Fibroblast of upper back skin (primary cell): ENCODE measurements at places on chromosomes 2 and 18.

GRCh38 chr2:112959109-112959812, 18.5 kb upstream of the IL36G start:
- DNase-seq: no peak

DNA sequence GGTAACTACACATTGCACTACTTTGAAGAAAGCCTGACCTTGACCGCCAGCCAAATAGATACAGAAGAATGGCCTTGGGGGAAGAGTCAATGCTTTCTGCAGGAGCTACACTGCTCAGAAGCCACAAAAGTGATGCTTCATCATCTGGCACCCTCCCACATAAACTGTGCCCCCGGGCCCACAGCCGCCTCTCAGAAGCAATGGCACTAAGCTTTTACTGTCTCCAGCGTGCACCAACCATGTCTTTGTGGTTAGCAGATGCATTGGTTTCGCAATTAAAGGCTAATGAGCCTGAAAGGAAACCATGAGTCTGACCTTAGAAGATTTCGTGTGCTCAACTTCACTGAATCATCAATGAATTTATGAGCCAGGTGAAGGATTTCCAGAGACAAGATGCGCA, 209.4 kb upstream of the TRIB2 start:
- DNase-seq: peak; percentile 76

GRCh38 chr2:97739893-97740245, 26.5 kb downstream of the ZAP70 start:
- no peak for DNase-seq

GRCh38 chr2:173819852-173820251, 145.3 kb downstream of the SP3 start:
- no peak for DNase-seq

DNA sequence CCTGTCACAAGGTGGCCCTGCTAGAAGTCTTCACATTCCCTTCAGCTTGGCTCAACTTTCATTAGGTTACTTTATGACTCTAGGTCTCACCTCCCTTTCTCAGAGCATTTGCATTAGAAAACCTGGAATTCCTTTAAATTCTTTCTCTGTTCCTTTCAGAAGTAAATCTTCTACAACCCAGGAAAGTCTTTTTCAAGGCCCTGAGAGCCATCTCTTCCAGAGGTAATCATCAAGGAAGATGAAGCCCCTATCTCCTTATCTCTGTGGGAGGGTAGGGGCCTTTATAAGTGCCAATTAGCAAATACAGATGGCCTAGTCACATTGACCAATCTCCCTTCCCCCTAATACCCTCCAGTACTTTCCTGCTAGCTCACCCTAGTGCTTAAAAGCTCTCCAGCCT, 848.0 kb upstream of the FAM98A start:
- no peak for DNase-seq

GRCh38 chr2:20593072-20594034, 57.5 kb downstream of the HS1BP3 start:
- peak; percentile 58 for DNase-seq

DNA sequence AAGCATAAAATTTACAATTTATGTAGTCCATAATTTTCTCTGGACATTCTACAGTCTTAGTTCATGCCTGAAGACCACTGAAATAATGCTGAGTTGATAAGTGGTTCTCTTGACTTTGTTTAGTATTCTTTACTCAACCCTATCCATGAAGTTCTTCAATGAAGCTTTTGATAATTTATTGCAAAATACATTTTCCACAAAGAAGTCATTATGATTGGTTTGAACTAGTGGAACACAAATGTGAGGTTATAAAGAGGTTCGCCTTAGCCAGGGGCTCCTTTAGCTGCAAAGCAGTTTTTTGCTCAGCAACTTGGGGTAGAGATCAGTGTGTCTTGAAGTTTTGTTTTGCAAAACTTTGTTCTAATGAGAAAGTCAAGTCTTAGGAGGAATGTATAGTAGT, 5.9 kb downstream of the BCL2L11 start:
- no peak for DNase-seq

DNA sequence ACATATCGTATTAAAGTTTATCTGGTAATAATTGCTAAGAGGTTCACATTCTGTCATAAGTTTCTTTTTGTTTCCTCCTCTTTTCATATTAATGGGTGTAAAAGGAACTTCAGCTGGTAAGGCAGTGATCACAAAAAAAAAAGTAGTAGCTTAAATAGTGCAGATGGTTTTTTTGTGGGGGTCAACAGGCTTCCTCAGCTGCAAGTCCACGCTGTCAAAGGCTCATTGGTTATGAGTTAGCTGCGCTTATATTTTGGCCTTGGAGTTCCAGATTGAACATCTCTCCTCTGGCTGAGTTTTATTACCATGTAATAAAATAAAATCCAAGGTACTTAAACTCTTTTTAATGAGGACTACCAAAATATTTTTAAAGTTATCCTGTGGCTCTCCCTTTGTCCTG, 277.0 kb upstream of the ZEB2 start:
- no peak for DNase-seq

DNA sequence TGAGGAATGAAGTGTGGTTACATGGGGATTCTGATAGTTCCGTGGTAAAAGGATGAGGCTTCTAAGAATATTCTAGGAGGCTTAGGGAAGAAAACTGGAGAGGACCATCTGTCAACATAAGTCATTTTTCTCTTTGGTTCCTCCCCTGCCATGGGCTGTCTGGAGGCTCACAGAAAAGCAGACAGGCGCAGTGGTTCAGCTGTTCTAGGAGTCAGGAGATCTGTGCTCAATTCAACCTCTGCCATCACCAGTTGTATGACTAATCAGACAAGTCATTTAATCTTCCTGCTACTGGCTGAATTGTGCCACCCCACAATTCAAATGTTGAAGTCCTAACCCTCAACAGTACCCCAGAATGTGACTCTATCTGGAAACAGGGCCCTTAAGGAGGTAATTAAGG, 36.4 kb downstream of the ADAM17 start:
- peak; percentile 13 for DNase-seq

DNA sequence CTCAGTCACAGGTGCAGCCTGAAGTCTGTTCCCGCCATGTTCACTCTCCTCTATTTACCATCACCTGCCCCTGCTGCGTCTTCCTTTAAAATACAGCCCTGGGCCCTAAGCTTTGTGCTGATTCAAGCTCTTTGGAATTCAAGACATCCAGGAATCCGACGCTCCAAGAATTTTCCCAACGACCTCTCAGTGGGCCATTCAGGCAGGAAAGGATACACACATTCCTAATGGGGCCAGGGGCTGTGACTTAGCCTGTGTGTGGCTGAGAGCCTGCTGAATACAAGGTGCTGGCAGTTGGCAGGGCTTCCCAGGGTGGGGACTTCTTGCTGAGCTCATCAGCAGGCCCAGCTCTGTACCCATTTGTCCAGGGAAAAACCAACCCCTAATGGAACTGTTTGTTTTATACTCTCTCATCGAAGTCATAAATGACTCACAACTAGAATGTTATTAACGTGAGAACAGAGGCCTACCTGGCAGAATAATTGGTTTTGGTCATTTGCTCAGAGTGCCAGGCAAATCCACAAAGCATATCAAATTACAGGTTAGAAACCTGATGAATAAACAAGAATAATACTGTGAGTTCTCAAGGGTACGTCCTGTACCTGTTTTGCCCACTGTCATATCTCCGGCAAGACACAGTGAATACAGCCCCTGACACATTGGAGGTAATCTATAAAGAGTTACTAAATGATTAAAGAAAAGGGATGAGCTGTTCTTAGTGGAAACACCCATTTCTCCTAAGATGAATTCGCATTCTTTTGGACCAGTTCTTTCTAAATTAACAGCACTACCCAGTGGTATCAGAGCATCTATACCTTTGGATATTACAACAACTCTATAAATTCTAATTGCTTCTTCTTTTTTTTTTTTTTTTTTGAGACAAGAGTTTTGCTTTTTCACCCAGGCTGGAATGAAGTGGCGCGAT, 12.6 kb upstream of the KCMF1 start:
- peak; percentile 95 for DNase-seq

DNA sequence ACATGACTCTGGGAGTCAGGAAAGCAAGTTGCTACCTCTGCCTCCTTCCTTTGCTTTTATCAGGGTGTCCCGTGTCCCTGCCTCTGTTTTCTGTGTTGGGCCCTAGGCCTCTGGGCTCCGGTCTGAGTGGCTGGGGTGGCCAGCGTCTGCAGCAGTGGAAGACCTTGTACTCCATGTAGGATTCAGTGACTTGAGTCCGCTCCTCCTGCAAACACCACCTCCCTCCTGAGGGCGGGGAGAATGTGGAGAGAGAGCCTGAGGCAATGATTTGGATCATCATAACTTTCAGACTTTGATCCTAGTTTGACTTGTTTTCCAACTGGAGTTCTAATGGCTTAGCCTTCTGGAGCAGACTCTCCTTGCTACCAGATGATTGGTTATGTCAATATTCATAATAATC, 30.8 kb downstream of the ATP6V1C2 start:
- DNase-seq: no peak

GRCh38 chr2:105610576-105611332, 134.0 kb upstream of the NCK2 start:
- DNase-seq: no peak

DNA sequence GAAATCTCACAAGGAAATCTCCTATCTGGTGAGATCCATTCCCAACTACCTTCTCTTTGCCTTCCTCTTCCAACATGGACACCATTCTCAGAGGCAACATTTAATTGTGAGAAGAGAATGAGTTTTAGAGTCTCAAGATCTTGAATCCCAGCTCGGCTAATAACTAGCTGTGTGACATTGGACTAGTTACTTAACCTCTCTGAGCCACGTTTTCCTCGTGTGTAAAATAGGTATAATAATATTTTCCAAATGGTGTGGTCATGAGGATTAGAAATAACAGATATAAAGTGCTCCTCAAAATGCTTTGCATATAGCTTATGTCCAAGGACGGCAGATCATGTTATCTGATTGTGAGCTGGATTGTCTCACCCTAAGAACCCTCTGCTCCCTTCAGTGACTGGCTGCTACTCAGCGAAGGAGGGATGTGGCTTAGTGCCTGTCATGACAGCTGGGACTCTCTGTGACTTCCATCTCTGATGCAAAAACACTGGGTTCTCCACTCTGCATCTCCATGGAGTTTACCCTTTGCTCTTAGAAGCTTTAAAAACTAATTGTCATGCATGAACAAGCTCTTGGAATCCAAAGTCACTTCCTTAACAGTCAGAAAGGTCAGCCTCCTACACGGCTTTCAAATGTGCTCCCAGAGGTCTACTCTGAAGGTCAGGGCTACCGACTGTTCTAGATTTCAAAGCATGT, 38.4 kb upstream of the MRPL19 start:
- DNase-seq: no peak

GRCh38 chr2:7961550-7961949, 720.3 kb upstream of the ID2 start:
- DNase-seq: no peak

GRCh38 chr18:1542230-1542774, 637.6 kb downstream of the ADCYAP1 start:
- no peak for DNase-seq

DNA sequence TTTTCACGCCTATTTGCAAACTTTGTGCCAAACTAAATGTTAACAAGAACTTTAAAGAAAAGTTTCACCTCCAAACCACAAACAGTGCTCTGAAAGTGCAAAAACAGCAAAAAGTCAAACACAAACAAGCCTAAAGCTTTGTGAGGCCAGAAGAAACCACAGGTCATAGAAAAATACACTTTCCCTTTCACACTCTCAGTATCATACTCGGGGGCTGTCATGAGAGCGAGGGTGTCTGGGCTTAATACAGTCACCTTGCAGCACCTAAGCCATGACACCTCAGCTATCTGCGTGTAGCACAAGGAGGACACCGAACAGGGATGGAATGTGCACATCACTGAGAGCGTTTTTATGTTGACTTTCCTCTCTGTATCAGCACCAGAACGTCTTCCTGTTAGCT, 26.6 kb upstream of the SEH1L start:
- DNase-seq: no peak

DNA sequence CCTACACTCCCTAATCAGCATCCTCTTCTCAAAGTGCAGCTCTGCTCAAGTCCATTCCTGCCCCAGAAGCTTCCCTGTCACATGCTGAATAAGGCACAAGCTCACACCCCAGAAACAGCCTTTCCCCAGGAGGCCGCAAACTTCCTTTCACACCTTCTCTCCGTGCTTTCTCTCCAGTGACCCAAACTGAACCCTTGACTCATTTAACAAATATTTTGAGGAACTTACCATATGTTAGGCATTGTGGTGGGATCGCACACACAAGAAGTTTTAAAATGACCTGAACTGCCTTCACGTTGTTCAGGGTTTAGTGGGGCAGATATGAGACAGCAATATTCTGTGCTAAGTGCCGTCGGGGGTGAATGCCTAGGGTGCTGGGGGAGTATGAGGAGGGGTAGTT, 161.3 kb downstream of the INSIG2 start:
- peak; percentile 87 for DNase-seq

DNA sequence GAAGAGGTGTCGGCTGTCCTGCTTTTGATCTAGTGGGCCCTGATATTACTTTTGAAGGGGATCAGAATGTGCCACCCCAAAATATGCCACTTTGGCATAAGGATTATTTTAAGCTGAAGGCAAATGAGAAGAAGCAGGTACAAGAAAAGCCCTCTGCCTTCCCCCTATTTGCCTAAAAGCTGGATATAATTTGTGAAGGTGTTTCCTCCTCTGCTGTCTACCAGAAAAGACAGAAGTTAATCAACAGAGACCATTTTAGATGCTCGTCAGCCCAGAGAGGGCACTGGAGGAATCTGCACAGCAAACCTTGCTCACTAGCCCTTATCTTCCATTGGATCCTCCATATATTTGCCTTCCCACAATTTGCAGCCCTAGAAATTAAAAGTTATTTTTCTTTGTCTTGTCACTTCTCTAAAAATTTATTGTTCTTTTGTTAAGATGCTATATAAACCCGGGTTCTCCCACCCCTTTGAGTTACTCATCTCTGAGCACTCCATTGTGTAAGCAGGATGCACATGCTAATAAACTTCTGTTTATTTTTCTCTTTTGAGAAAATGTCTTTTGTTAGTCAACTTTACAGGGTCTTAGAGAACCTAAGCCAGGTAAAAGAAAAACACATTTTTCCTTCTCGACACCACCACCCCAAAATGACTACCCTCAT, 163.2 kb upstream of the SLC1A4 start:
- no peak for DNase-seq

- peak; percentile 47 for DNase-seq
Measured at GRCh38 chr2:210195101-210195852, 24.1 kb upstream of the KANSL1L start.

DNA sequence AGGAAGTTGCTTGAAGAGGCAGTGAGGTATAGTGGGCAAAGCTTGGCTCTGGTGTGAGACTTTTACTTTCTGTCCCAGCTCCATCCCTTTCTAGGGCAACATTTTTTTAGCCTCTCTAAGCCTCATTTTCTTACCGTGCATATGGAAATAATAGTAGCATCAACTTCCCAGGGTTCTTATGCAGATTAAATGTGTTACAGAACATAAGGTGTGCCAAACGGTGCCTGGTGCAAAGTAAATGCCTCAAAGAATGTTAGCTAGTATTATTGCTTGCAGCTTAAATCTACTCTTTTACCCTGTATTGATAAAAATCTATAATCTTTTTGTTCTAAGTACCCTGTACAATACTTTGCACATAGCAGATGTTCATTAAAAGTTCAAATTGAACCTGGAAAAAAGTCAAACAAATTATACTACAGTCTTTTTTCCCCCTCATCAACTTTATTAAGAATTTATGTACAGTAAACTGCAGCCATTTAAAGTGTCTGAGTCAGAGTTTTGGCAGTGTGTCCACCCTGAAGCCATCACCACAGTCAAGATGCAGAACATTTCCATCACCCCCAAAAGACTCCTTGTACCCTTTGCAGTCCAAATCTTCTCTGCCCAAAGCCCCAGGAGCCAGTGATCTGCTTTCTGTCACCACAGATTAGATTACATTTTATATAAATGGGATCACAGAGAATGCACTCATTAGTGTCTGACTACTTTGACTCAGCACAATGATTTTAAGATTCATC, 10.6 kb downstream of the MAPRE2 start:
- DNase-seq: peak; percentile 30
